ENCODE measurements at places on chromosomes 2 and 18. TPM values are rescaled to one million over a fixed set of nuclear protein-coding genes. Genes with fewer than 3 reads are reported as not detected.

GRCh38 chr2:58428096-58429013 is 187.2 kb upstream of the FANCL start:
- DNase-seq: no peak

DNA sequence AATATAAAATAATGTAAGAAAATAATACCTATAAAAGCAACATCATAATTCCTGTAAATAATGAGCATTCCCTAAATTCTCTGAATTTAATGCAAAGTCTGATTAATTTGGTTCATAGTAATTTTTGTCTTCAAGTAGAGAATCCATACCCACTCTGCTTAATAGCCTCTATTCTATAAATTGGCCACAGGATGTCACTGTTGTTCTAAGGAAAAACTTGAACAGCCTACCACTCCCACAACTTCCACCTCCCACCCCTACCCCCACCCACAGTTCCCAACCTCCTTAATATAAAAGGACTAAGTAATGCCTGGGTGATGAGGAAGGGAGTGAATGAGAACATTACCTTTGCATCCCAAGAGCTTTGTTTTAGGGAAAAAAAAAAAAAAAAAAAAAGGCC is 27.2 kb upstream of the BBS5 start:
- DNase-seq: no peak

- DNase-seq: no peak
Measured at GRCh38 chr2:108986916-108987510, 2.0 kb downstream of the EDAR start.

NRP2 gene
- total RNA-seq: 80.8 TPM

GPAT2 gene
- total RNA-seq: 6.0 TPM
